ENCODE measurements at places on chromosomes 3 and 15.

DNA sequence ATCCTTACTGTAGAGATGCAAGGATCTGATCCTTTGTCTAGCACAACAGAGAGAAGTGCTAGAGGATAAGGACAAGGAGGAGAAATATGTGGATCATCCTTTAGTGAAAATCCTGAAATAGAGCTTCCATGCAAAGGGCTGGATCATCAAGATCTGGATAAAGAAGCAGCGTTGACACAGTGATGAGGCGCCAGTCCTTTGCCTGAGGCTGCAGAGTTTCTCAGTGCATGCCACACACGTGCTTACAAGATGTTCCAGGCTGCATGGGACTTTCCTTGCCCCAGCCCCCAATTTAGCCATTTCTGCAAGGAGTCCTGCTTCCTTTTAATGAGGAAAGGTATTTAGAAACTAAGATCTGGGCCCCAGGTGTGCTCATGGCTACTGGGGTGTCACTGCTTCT, 7.2 kb upstream of the ABTB1 start:
- no peak for DNase-seq

- DNase-seq: no peak
Observed at GRCh38 chr3:55724821-55725220, 237.7 kb upstream of the WNT5A start.

DNA sequence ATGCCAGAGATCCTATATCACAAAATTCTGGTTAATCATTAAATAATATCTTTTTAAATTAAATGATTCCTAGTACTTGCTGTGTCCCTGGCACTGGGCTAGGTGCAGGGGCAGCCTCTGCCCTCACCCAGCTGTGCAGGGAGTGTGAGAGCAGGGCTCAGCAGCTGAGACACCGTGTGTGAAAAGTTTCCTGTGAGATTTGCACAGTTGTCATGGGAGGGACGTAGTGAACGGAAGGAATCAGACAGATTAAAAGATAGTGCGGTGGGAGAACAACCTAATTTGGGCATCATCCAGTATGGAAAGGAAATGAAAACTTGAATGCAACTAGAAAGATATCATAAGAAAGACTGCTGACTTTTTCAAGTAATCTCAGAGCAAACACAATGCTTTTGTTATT, 204.1 kb downstream of the SSR3 start:
- DNase-seq: no peak

- no peak for DNase-seq
Observed at GRCh38 chr15:54388746-54389145, 410.5 kb downstream of the UNC13C start.

GRCh38 chr3:141076797-141077571, 25.8 kb downstream of the SPSB4 start:
- no peak for DNase-seq

DNA sequence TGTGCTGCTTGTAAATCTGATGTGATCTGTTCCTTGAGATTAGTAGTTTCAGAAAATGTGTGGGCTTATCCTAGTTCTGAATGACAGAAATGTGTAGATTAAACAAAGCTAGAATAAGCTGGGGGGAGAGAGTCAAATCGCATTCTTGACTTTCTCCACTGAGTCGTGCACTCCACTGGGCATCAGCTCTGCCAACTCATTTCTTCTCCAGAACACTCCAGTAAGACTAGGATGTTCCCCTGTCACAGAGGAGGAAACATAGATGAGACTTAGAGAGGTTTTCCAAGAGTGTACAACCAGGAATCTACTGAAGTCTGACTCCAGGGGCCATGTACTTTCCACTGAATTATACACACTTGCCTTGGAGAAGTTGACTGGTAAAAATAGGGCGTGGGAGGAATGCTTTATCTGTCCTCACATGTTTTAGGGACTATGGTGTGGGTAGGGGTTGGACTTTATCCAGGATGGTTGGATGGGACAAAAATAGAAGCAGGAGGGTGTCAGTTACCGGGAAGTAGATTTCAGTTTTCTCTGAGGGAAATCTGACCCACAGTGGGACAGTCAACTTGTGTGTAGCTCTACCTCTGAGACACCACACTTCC, 298.2 kb downstream of the UBE2E2 start:
- no peak for DNase-seq

Data from CD4-positive, alpha-beta T cell (primary cell).